ENCODE measurements at places on chromosomes 2 and 18.

DNA sequence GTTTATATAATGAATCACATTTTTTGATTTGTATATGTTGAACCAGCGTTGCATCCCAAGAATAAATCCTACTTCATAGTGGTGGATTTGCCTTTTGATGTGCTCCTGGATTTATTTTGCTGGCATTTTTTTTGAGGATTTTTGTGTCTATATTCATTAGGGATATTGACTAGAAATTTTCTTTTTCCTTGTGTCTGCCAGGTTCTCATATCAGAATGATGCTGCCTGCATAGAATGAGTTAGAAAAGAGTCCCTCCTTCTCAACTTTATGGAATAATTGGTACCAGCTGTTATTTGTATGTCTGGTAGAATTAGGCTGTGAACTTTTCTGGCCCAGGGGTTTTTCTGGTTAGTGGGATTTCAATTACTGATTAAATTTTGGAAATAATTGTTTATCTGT lies 457.4 kb upstream of the DSEL start:
- no peak for DNase-seq

DNA sequence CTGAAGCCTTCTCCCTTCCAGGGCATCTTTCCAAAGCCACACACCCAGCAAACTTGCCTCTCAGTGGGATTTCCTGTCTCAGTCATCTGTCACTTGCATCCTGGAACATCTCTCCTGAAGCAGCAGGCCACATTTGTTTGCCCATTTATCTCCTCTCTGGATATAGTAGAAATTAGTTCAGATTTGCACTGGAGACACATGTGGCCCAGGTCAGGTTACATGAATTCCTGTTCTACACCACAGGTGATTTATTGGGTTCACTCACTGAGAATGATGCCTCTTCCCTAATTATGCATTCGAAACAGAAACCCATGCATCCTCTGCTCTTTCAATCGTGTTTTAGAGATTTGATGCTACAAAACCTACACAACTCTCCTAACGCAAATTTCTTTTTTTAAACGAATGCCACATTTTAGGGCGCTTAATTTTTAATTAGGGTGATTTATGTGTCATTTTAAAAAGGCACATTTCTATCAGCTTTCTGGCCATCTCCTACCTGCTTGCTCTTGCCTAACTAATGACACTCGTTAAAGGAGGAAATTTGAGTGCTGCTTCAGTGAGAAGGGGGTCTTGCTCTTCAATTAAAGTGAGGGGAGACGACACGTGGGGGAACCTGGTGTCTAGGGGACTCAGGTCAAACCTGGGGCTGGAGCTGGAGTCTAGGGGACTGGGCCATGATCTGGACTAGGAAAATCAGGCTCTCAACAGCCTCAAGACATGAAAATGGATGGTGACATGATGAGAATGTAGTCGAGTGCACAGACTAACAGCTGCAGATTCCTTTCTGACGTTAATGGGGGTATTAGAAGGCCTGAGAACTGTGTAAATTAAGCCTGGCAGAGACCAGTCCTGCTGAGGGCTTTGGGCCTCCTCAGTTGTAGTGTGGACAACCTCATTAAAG lies 221.4 kb downstream of the CLIP4 start:
- no peak for DNase-seq

GRCh38 chr2:182784777-182785176 lies 68.7 kb downstream of the DNAJC10 start:
- DNase-seq, result peak; percentile 63

GRCh38 chr2:191637182-191638078 lies 40.5 kb upstream of the NABP1 start:
- DNase-seq, result peak; percentile 53

DNA sequence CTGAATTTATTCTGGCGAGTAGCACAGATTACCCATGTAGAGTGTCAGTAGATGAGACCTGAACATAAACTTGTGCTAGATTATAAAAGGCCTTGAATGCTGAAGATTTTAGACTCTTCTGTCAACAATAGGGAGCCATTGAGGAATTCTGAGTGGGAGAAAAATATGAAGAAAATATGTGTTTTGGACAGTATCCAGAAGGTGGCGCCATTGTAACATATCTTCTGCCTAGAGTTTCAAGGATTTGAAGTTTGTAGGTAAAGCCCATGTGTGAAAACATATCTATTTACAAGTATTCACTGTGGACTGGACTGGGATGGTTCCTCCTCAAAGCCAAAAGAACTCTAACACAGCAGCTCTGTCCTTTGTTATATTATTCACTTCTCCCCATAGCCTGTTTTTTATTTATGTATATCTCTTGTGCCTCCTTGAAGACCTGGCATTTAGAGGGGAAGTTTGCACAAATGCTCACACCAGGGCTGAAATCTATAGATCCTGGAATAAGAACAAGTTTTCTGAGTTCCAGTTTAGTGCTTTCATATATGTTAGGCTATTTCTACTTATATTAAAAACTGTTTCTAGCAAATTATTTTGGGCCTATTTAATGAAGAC lies 124.9 kb downstream of the RDH14 start:
- DNase-seq, result peak; percentile 79

GRCh38 chr18:48541026-48541746 lies 2.4 kb downstream of the CTIF start:
- peak; percentile 80 for DNase-seq

DNA sequence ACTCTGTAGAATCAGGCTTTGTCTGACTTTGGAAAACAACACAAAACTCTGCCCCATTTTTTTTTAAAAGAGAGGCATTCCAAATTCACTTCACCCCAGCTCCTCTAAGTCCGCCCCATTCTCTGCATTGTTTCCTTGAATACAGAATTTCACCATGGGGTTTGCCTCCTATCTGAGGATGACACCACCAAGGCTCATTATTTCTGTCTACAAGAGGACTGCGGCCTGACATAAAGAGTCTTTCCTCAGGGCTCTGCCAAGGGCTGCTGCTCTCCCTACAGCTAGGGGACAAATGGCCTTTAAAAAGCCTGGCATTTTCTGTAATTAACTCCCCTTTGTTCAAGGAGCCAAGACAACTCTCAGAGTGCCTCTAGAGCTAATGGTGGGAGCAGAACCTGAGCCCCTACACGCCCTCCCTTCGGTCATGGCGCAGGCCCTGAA lies 4.6 kb downstream of the CHST10 start:
- DNase-seq, result no peak

DNA sequence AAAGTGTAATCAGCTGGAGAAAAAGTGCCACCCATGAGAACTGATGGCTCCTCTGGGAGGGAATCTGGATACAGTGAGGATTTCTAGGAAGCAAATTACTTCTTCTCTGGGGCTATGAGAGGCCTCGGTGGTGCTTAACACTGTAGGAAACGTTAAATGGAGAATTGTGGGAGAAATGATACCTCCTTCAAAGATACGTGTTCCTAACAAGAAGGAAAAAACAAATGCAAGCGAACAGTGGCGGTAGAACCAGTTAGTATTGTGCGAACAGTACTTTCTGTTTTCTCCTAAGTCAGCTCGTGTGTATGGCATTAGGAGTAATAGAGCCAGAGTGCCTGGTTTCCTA lies 587 bp upstream of the MTIF2 start:
- peak; percentile 8 for DNase-seq

Measured in astrocyte of the spinal cord (primary cell).